CD4-positive, alpha-beta T cell treated with Interleukin-4 for 4 hours (primary cell): ENCODE measurements at places on chromosomes 11 and 22.

- no peak for DNase-seq
Measured at GRCh38 chr11:40337118-40337517, 1122.3 kb downstream of the LRRC4C start.

DNA sequence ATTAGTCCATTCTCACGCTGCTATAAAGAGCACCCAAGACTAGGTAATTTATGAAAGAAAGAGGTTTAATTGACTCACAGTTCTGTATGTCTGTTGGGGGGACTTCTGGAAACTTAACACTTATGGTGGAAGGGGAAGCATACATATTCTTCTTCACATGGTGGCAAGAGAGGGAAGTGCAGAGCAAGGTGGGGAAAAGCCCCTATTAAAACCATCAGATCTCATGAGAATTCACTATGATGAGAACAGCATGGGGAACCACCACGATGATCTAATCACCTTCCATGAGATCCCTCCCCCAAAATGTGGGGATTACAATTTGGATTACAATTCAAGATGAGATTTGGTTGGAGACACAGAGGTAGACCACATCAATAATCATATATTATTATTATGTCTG is 25.7 kb downstream of the CEP57 start:
- no peak for DNase-seq

DNA sequence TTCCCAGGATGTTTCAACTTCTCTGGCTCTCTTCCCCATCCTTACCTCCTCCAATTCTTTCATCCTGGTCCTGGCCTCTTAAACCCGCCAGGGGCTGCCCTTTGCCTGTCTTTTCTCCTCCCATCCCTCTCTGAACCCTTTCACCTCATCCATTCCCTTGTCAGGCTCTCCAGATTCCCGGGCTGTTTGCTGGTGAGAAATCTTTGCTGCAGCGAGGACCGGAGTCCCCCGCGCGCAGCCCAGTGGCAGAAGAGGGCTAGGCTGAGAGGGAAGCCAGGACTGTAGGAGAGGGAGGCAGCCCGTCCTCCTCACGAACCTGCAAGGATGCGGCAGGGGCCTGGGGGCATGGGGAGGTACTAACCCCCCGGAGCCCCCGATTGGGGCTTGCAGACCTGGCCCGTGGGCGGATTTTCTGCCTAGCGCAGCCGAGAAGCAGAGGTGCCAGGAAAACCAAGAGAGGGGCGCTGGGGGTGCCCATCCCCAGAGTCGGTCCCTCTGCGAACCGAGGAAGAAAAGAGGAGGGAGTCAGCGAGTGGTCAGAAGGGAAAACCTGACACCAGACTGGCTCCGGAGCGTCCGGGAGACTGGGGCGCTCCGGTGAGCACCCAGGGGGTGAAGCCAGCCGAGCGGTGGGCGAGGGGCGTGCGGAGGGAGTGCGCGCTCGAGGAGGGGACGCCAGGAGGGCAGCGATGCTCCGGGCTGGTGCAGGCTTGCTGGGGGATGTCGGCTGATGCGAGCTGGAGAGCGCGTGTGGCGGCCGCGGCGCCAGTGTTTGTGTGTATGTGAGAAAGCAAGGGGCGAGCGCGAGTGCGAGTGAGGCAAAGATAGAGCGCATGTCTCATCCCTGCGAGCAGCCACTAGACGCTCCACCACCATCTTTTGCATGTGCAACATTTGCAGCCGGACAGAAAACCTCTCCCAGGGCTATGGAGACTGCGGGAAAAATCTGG is at the start of gene GRIA4:
Gene GRIA4 (plus strand): TSS at position 242 of the 950 bp plus-strand sequence. CDS start 925 bp downstream, outside the sequence.
- no peak for DNase-seq

DNA sequence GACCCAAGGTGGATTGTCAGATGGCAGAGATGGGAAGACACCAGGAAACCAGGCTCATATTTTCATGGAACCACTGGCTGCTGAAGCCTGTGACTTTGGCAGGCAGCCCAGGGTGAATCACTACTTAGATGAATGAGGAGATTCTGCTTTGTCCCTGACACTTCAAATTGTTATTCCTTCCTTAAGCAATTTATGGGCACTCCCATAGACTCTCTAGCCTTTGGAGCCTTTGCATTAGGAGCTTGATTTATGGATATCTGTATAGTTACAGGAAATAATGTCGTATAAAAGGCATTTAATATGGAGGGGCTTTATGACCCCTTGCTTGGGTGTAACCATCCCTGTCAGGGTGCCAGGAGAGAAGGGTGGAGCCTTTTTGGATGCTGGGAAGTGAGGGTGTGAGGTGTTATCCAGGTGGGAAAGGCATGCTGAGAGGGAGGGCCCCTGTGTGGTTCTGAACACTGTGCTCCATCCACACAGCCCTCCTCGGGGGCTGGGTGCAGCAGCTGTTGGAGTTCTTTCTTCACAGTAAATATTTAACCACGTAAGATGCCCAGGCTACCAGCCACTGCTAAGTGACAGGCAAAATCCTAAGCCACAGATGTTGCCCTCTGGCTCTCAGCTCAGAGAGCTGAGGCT is 35.3 kb downstream of the IL18 start:
- no peak for DNase-seq

- DNase-seq: no peak
Measured at GRCh38 chr11:75463106-75463774, 30.2 kb upstream of the KLHL35 start.

DNA sequence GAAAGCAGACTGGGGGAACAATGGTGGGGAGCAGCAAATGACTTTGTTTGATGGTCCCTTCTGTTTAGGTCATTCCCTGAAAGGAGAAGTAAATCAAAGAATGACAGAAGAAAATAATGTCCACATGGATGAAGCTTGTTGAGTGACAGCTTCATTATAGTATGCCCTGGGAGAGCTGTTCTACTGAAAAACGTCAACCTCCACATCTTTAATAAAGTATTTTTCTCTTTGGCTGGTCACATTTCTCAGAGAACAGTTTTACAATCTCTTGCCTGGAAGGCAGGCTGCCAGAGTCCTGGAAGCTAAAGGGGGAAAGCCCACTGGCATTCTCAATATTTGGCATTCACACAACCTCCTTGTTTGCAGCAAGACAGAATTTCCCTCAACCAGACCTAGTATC is 287.9 kb downstream of the SWAP70 start:
- no peak for DNase-seq

- no peak for DNase-seq
Measured at GRCh38 chr11:78954696-78955095, 380.0 kb upstream of the NARS2 start.

- DNase-seq: no peak
Measured at GRCh38 chr11:46435679-46436078, 44.1 kb upstream of the CHRM4 start.
